Thoracic aorta (tissue), 2 donors: ENCODE measurements at places on chromosomes 16 and 17.
A peak's percentile ranks its signal among the peaks of the same experiment; 100 is the strongest.

- DNase-seq, result no peak
These were observed 43.3 kb upstream of the CDH13 start for GRCh38 chr16:82583422-82583821.

DNA sequence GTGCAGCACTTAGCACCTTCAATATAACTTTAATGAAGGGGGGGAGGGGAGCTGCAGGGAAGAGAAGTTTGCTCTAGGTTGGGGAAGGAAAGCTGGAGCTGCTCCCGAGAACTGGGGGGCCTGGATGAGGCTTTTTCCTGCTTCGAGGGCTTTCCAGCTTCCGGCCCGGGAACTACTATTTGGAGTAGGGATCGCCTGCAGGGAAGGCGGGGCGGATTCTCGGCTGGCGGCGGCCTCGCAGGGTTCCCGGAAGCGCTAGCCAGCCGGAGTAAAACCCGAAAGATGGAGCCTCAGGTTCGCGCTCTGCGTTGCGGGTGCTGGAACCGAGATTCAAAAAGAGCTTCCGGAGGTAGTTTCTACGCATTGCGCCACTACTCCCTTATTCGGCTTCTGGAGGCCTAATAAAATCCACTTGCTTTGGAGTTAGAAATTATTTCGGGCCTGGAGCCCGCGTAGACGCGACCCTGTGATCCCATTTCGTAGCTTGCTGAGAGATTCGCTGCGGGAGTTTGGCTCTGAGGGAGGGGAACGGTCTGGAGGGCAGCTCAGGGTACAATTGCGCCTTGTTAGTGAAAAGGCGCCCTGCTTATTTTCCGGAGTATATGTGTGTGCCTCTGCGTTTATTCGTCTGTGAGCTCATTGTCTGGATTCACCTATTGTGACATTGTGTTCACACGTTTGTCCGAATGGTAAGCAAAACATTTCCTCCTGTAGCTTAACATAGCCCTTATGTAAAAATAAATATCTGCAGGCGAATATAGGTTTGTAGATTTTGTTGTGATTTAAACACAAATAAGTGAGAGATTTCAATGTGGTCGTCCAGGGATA, 652 bp downstream of the PRAC2 start:
- no peak for DNase-seq

- DNase-seq, result peak; percentile 7
These were observed 6.7 kb downstream of the HS3ST3A1 start for GRCh38 chr17:13594762-13595598.

DNA sequence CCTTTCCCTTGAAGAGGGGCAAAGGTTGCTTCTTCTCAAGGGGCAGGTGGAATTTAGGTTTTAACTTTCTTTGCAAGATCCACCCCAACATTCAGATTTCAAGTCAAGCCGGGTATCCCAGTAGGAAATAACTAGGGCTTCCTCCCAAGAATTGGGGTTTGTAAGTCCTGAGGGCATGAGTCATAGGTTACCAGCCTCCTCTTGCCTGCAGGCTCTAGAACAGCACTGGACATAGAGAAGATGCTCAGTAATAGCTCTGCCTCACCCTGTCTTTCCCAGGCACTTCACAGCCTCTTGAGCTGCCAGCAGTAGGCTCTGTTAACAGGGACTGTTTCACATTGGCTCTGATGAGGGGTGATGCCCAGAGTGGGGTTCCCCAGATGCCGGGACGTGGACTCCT, 35.8 kb upstream of the ZFP90 start:
- no peak for DNase-seq

GRCh38 chr16:66603537-66604375, 748 bp upstream of the CMTM3 start:
- DNase-seq, result no peak

DNA sequence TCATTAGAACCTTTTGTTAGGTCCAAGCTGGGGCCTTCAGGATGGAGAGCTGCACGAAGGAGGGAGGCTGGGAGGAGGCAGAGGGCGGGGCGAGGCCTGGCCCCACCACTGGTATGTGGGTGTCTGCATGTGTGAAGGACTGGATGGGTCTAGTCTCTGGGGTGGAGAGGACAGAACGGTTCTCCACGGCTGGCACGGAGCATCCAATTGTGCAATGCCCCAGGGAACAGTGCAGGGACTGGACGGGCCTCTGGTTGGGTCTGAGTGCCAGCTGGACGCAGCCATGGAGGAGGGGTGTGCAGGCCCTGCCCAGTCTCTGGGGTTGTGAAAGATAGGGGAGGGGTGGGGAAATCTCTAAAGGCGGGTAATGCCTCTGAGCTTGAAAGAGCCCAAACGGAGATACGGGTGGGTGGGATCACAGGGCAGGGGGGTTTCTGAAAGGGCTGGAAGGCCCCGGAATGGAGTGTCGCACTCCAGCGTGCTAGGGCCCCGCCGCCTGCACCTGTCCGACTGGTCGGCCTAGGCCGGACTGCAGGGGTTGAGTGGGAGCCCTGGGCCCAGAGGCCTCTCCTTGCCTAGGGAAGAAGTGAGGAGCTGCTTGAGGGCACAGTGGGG, 1.6 kb downstream of the PPL start:
- peak; percentile 68 for DNase-seq

GRCh38 chr17:17342242-17342945, 39.2 kb downstream of the NT5M start:
- no peak for DNase-seq

DNA sequence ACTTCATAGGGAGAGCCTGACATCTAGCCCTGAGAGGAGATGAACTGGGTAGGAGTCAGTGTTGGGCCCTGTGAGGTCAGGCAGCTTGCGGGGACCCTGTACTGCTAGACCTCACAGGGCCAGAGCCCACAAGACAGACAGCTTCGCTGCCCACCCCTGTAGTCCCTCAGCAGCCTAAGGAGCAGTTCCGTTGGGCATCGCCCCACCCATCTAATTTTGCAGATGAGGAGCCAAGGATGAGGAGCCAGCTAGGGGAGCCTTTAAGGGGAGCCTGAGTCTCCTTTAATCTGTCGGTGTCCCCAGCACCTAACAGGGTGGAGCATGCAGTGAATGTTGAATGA, 755 bp upstream of the TUFM start:
- no peak for DNase-seq

DNA sequence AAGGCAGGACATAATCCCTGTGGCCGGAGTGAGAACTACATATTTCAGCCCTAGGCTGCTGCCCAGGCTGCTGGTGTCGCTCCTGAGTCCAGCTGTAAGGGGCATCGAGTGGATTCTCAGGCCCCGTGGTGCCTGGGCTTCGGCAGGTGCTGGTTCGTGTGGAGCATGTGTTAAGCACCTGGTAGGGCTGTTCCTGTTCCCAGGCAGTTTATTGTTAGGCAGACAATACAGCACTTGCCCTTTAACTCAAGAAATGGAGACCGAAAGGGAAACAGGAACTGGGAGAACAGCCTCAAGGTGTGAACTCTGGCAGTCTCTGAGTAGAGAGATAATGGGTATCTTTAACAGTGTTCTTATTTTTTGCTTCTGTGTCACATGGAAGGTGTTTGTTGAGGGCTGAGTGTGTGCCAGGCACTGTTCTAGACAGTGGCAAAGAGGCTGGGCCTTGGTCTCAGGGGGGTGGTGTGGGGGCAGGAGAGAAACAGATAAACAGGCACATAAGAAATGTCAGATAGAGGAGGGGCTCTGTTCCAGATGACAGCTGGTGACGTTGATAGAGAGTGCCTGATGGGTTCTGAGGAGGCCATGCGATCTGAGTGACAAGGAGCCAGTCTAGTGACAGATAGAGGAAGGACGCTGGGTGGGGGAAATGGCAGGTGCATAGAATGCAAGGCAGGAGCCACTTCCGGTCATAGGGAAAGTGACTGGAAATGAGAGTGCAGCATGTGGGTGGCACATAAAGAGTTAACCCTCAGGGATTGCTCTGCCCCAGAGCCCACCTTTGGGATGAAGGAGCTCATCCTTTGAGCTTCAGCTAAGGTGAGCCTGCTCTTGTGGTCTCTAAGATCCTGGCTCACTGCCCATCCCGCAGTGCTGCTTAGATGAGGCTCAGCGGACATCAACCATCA, 33.8 kb downstream of the EPN2 start:
- no peak for DNase-seq

GRCh38 chr17:40366076-40366860, 1.7 kb upstream of the GJD3 start:
- DNase-seq, result no peak

- DNase-seq, result no peak
These were observed 92.4 kb downstream of the DNAH9 start for GRCh38 chr17:11690681-11691080.

GRCh38 chr17:41717408-41718286, 5.5 kb downstream of the GAST start:
- DNase-seq, result no peak

GRCh38 chr16:28051486-28051885, 12.0 kb downstream of the GSG1L start:
- no peak for DNase-seq

GRCh38 chr17:42337442-42337841, 49.1 kb downstream of the STAT5A start:
- no peak for DNase-seq

GRCh38 chr17:20174588-20175265, 165.6 kb downstream of the SPECC1 start:
- no peak for DNase-seq

DNA sequence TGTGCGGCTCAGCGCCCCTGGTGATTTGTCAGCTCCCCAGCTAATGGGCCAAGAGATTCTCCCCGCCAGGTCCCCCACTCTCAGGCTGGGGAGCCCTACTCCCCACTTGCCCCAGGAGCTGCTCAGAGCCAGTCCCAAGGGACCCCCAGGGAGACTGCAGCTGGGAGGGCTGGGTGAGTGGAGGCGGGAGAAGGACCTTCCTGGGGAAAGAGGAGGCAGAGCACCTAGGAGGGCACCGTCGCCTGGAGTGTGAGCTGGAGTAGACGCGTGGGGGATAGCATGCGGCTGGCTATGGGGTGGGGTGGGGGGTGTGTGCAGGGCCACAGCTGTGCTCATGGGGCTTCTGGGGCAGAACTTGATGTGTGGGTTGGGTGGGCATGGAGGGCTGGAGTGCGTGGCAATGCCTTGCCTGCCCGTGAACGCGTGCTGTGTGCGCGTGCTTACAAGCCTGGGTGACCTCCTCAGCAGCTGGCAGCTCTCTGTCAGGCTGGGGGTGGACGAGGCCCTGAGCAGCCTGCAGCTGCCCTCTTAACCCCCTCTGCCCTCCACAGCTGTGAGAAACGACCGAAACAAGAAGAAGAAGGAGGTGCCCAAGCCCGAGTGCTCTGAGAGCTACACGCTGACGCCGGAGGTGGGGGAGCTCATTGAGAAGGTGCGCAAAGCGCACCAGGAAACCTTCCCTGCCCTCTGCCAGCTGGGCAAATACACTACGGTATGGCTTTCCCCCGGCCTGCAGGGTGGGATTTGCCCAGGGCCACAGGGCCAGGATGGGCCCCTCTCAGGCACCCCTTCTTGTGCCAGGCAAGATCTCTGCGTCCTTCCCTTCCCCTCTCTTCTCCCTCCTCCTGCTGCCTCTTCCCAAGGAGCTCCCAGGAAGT, 12.9 kb downstream of the GJD3 start:
- DNase-seq, result no peak

- no peak for DNase-seq
These were observed 290 bp downstream of the TLCD1 start for GRCh38 chr17:28725660-28726225.

DNA sequence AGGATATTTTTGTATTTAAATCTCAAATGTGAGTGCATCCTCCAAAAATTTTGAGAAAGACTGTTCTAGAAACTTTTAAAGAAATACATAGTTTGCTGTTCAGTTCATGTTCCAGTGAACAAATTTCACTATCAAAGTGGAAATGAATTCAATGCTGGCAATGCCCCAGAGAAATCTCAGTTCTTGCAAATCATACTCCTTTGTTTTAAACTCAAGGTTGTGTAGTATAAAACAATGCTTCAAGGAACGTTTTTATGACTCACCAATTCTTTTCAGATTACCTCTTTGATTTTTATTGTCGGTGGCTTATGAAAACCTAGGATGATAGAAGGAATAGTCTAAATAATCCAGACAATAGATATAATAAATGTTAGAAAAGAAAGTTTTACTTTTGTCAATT, 17.6 kb downstream of the LPCAT2 start:
- no peak for DNase-seq

DNA sequence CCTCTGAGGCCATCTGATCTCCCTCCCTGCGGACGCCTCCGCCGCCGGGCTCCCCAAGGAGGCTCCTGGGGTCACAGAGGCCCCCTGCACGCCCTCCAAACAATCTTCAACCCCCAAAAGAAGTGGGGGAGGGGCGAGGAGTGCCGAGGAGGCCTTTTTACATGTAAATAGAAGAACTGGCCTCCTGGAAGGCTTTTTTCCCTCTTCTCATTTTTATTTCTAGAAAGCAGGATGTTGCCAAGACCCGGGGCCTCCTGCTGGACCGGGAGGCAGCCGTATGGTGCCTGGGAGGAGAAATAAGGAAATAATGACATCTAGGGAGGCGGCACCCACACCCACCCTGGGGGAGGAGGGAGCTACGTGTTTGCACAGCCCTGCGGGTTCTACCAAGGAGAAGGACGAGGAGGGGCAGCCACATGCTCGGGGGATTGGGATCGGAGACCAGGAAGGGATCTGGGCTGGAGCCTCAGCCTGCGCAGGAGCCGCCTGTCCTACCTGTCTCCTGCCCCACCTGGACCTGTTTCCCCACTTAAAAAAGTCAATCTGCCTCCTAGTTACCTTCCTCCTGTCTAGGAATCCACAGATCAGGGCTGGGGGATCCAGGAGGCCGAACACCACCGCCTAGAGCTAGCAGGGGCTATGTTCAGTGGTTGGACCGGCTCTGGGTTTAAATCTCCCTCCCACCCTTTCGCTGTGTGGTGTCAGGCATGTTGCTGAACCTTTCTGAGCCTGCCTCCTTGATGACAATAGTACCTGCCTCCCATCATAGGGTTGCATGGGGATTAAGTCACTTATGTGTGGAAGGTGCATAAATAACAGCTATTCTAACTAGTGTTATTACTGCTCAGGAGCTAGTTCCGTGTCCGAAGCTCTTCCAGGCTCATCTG, 175.7 kb upstream of the GSE1 start:
- no peak for DNase-seq
